ENCODE measurements at places on chromosomes 7 and 10. TPM values are rescaled to one million over a fixed set of nuclear protein-coding genes. Genes with fewer than 3 reads are reported as not detected.

DNA sequence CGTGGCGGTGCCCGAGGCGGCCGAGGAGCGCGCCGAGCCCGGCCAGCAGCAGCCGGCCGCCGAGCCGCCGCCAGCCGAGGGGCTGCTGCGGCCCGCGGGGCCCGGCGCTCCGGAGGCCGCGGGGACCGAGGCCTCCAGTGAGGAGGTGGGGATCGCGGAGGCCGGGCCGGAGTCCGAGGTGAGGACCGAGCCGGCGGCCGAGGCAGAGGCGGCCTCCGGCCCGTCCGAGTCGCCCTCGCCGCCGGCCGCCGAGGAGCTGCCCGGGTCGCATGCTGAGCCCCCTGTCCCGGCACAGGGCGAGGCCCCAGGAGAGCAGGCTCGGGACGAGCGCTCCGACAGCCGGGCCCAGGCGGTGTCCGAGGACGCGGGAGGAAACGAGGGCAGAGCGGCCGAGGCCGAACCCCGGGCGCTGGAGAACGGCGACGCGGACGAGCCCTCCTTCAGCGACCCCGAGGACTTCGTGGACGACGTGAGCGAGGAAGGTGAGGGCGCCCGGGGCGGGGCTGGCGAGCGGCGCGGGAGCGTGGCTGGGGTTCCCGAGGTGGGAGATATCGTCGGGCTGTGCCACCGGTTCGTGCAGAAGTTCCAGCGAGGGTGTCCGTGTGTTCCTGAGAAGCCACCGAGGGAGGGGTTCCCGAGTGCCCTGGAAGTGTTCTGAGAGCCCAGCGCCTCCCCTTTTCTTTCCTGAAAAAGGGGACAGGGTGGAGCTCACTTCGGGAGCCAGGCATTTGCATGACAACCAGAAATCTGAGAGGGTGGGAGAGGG lies 495 bp downstream of the EIF3B start:
- peak overlapping the region; percentile 90 for H3K27ac ChIP-seq
- H3K4me3 ChIP-seq, result peak overlapping the region; percentile 89
- H3K36me3 ChIP-seq, result peaks cover 2% of the 10 kb centered on the region

DNA sequence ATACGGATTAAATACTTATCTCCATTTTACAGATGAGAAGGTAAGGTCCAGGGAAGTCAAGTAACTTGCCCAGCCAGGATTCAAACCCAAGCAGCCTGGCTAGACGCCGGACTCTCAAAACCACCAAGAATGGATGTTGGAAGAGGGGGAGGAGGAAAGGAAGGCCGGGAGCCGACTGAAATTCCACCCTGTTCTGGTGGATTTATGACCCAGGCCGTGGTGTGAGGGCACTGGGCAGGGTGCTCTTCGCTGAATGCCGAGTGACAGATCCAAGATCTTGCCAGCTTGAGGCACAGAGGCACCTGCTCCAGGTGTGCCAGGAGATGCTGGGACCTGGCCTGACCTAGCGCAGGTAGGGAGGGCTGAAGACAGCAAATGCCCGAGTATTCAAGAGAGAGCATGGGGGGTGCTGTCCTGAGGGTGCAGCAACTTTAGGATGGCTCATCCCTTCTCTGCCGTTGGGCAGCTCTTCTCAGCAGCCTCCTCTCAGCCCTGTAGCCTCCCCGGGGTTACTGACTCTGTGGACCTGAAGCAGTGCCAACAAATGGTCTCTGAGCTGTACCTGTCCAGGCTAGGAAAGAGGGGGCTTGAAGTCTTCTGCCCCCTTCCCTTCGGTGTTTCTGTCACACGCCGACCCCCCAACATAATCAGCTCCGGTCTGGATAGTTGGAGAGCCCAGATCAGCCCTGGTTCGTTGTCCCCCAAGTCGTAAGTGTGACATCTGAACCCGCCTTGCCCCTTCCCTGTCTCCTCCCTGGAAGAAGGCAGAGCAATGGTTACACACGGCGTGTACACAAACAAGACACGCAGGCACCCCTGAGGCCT lies 713 bp downstream of the LOXL4 start:
- H3K27me3 ChIP-seq, result peaks cover 2% of the 10 kb centered on the region
- peak overlapping the region; percentile 46 for H3K4me3 ChIP-seq
- H3K36me3 ChIP-seq, result no peaks in the 10 kb centered on the region

GRCh38 chr7:81869670-81870069 lies 99.8 kb upstream of the HGF start:
- no peaks in the 10 kb centered on the region for H3K36me3 ChIP-seq
- no peak overlapping the region for H3K27ac ChIP-seq
- no peaks in the 10 kb centered on the region for H3K27me3 ChIP-seq
- H3K4me3 ChIP-seq, result no peak overlapping the region
- no peak for DNase-seq
- H3K4me1 ChIP-seq, result no peaks in the 10 kb centered on the region

DNA sequence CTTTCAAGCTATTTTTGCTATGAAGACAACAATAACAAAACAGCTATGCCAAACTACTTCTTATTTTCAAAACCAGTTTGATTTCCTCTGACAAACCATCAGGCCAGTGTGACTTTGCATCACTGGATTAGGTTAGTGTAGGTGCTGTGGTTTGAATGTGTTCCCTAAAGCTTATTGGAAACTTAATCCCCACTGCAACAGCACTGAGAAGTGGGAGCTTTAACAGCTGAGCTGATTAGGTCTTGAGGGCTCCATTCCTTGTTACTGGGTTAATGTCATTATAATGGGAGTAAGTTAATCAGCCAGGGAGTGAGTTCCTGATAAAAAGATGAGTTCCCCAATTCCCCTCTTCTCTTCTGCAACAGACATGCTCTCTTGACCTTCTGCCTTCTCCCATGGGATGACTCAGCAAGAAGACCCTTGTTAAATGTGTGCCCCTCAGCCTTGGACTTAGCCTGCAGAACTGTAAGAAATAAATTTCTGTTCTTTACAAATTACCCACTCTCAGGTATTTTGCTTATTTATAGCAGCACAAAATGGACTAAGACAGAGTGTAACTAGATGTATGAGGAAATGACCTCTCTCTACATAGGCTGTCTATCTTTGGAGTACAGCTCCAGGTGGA lies 186.8 kb downstream of the CTTNBP2 start:
- no peaks in the 10 kb centered on the region for H3K36me3 ChIP-seq
- H3K4me3 ChIP-seq, result no peak overlapping the region
- H3K27ac ChIP-seq, result no peak overlapping the region
- H3K4me1 ChIP-seq, result no peaks in the 10 kb centered on the region
- no peak for DNase-seq

GRCh38 chr7:64294701-64295420 lies 18.9 kb upstream of the ZNF736 start:
- no peaks in the 10 kb centered on the region for H3K4me1 ChIP-seq
- no peaks in the 10 kb centered on the region for H3K27me3 ChIP-seq
- no peak overlapping the region for H3K4me3 ChIP-seq
- no peak for DNase-seq

- H3K36me3 ChIP-seq, result peaks cover 5% of the 10 kb centered on the region
- no peak overlapping the region for H3K4me3 ChIP-seq
- H3K27ac ChIP-seq, result no peak overlapping the region
- DNase-seq, result no peak
- H3K4me1 ChIP-seq, result peaks cover 14% of the 10 kb centered on the region
- H3K27me3 ChIP-seq, result no peaks in the 10 kb centered on the region
Observed at GRCh38 chr10:10475812-10476211, 541.9 kb upstream of the CELF2 start.

GRCh38 chr7:4681886-4682620 lies at the start of gene FOXK1:
Gene FOXK1, plus strand, starts transcription at chr7:4682295. Its CDS starts 14 bp downstream, at chr7:4682309.
- H3K4me3 ChIP-seq, result peak within 1 kb of the TSS; percentile 89
- peak; percentile 87 for DNase-seq
- H3K36me3 ChIP-seq, result peaks cover 2% of the 10 kb centered on the region
- H3K4me1 ChIP-seq, result peaks cover 36% of the 10 kb centered on the region
- H3K27me3 ChIP-seq, result no peaks in the 10 kb centered on the region

DNA sequence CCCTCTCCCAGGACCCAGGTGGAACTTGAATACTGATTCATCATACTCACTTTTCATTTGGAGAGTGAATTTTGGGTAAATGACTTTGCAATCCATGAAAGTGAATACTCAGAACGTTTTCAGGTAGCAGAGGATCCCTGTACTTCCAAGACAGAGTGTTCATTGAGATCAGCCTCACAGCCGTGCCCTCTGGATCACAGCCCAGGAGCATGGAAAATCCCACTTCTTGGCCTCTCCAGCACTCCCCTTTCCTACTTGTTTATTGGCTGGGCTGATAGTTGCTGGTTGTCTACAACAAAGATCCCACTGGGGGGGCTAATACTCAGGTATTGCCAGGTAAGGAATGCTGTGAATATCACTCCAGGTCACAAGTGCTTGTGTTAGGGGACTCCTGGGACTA lies 5.9 kb downstream of the GCK start:
- H3K27me3 ChIP-seq, result no peaks in the 10 kb centered on the region
- DNase-seq, result no peak
- peaks cover 2% of the 10 kb centered on the region for H3K36me3 ChIP-seq
- H3K4me3 ChIP-seq, result no peak overlapping the region

TLX1 gene
- not detected for total RNA-seq

GRCh38 chr10:29692121-29692539 lies 57.4 kb upstream of the SVIL start:
- no peak overlapping the region for H3K4me3 ChIP-seq
- peaks cover 30% of the 10 kb centered on the region for H3K4me1 ChIP-seq
- no peak for DNase-seq
- H3K36me3 ChIP-seq, result no peaks in the 10 kb centered on the region

GRCh38 chr7:7672545-7673239 lies 32.1 kb downstream of the UMAD1 start:
- H3K4me3 ChIP-seq, result no peak overlapping the region
- no peak for DNase-seq
- no peak overlapping the region for H3K27ac ChIP-seq
- H3K27me3 ChIP-seq, result no peaks in the 10 kb centered on the region
- peaks cover 5% of the 10 kb centered on the region for H3K36me3 ChIP-seq

GRCh38 chr10:132324186-132324585 lies 7.8 kb upstream of the LRRC27 start:
- no peak overlapping the region for H3K27ac ChIP-seq
- peak; percentile 10 for DNase-seq
- H3K36me3 ChIP-seq, result peaks cover 9% of the 10 kb centered on the region
- no peaks in the 10 kb centered on the region for H3K27me3 ChIP-seq
- peaks cover 57% of the 10 kb centered on the region for H3K4me1 ChIP-seq

DNA sequence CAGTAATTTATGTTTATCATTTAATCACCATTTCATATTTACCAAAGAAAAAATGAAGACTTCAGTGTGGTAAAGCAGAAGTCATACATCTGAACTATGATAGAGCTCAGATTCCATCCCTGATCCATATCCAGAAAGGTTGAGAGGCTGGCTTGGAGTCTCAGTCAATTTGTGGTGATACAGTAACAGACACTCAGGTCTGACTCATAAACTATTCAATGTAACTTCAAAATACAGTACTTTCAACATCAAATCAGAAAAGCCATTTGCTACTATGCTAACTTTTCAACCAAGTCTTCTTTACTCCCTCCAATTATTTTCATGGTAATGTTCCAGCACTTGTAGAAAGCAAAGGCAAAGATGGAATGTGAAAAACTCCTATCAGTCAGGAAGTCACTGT lies 190.4 kb downstream of the HDAC9 start:
- no peak for DNase-seq
- no peaks in the 10 kb centered on the region for H3K27me3 ChIP-seq
- peaks cover 5% of the 10 kb centered on the region for H3K4me1 ChIP-seq
- H3K27ac ChIP-seq, result no peak overlapping the region
- H3K4me3 ChIP-seq, result no peak overlapping the region
- H3K36me3 ChIP-seq, result no peaks in the 10 kb centered on the region

- H3K4me3 ChIP-seq, result peak overlapping the region; percentile 95
- H3K4me1 ChIP-seq, result peaks cover 14% of the 10 kb centered on the region
- H3K36me3 ChIP-seq, result no peaks in the 10 kb centered on the region
- no peaks in the 10 kb centered on the region for H3K27me3 ChIP-seq
- no peak for DNase-seq
- H3K27ac ChIP-seq, result no peak overlapping the region
Observed at GRCh38 chr7:100612730-100613390, 520 bp downstream of the MOSPD3 start.

DNA sequence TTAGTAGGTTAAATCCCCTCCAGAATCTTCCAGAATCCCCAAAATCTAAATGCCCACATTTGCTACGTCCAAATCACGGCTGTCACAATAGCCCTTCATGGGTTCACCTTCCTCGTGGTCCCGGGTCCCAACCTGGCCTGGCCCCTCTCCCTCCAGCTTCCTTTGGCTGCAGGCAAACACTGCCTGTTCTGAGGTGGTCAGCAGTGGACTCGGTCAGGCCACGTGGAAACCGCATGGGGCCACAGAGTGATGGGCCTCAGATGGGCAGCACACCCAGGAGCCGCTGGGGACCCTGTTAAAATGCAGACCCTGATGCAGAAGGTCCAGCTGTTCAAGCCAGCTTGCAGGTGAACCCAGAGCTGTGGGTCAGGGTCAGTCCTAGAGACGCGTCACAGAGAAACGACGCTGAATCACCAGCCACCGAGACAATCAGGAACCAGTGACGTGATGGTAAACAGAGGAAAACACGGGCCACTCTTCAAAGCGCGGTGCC lies 588.6 kb downstream of the DNAJB6 start:
- H3K27me3 ChIP-seq, result no peaks in the 10 kb centered on the region
- H3K4me3 ChIP-seq, result no peak overlapping the region
- H3K27ac ChIP-seq, result no peak overlapping the region
- DNase-seq, result peak; percentile 67

PRTFDC1 gene
- 5.9 TPM for total RNA-seq

DKK1 gene
- total RNA-seq, result 170 TPM

DNA sequence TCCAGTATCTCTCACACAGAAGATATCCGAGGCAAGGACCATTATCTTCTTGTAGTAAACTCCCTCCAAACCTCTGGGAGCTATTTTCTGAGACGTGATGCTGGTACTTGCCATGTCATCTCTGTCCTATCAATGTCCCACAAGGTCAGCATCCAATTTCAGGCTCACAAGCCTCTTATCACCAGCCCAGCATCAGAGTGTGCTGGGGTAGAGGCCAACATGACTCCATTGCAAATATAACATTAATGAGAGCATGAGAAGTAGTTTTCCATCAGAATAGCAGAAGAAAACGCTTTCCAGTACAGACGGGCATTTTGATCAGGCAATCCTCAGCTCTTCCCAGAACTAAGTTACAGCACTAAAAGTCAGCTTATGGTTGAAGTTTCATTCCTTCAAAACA lies 5.6 kb downstream of the MORN4 start:
- DNase-seq, result no peak
- no peaks in the 10 kb centered on the region for H3K36me3 ChIP-seq
- H3K4me1 ChIP-seq, result peaks cover 5% of the 10 kb centered on the region

- H3K27ac ChIP-seq, result no peak overlapping the region
- no peaks in the 10 kb centered on the region for H3K36me3 ChIP-seq
- no peaks in the 10 kb centered on the region for H3K27me3 ChIP-seq
- no peak for DNase-seq
Observed at GRCh38 chr10:3241274-3241921, 68.8 kb upstream of the PITRM1 start.

GRCh38 chr10:32199714-32200394 lies 143.6 kb upstream of the KIF5B start:
- H3K36me3 ChIP-seq, result peaks cover 3% of the 10 kb centered on the region
- DNase-seq, result no peak
- H3K4me3 ChIP-seq, result no peak overlapping the region
- no peak overlapping the region for H3K27ac ChIP-seq
- H3K4me1 ChIP-seq, result no peaks in the 10 kb centered on the region

All from chondrocyte (in vitro differentiated cells).